ENCODE measurements at places on chromosomes 12 and 14.

DNA sequence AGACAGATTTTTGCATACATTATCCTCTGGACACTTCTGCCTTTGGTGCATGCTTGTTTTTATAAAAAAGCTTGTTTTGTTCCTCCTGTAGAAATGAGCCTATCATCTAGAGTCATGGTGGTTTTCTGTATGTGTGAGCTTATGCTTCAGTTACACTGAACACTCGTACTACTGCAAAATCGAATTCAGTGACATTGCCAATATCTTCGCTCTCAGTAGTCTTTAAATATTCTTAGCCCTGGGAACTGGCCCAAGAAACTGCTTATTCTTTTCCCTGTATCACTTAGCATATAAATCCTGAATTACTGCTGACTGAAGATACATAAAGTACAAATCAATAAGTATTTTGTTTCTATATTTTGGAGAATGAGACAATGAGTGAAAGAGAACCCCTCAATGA is 70.5 kb downstream of the RGS6 start:
- no peak for DNase-seq

DNA sequence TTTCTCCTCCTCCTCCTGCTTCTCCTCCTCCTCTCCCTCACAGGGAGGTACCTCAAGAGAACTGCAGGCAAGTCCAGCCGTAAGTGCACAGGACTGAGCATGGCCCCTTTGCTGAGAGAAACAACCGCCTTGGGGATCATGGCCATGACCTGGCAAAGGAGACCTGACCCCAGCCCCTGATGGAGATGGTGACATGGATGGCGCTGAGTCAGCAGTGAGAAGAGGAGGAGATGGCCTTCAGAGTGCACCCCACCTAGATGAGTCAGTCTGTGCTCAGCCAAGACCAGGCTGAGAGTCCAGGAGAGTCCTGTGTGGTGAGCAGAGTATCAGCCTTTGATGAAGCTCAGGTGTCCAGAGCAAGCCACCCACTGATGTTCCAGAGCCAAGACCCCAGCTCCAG is 36.4 kb downstream of the MEG3 start:
- no peak for DNase-seq

DNA sequence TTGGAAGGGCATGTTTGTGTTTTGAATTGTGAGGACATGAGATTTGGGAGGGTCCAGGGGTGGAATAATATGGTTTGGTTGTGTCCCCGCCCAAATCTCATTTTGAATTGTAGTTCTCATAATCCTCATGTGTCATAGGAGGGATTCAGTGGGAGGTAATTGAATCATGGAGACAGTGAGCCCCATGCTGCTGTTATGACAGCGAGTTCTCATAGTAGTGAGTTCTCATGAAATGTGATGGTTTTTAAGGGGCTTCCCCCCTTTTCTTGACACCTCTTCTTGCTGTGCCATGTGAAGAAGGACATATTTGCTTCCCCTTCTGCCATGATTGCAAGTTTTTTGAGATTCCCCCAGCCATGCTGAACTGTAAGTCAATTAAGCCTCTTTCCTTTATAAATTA is 260.0 kb downstream of the DUSP6 start:
- DNase-seq, result no peak

DNA sequence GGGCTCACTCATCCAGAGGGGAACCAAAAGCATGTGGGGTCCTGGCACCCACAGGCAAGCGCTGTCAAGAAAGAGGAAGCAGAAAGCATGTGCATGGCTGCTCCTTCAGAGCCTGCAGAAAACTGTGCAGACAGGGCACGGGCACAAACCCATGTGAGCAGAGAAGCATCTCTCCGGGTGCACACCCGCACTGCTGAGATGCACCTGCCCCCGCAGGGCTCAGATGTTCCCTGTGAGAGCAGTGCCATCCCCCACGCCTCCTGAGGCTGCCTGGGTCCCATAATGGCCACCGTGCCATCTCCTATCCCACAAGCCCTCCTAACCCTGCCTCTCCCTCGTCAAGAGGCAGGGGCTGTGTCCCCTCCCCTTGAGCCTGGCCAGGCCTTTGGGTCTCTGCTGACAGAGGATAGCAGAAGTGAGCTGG is 32.3 kb upstream of the INF2 start:
- no peak for DNase-seq

- DNase-seq, result no peak
These were observed 35.4 kb downstream of the DLK1 start for GRCh38 chr14:100762089-100762515.

GRCh38 chr14:20413744-20414082 is 412 bp upstream of the TEP1 start:
- no peak for DNase-seq

- peak; percentile 65 for DNase-seq
These were observed 731.9 kb downstream of the NRXN3 start for GRCh38 chr14:78902010-78902623.

- DNase-seq, result no peak
These were observed 3.2 kb upstream of the SPTSSA start for GRCh38 chr14:34465069-34465859.

GRCh38 chr12:125463386-125463785 is 398.2 kb downstream of the AACS start:
- DNase-seq, result no peak

DNA sequence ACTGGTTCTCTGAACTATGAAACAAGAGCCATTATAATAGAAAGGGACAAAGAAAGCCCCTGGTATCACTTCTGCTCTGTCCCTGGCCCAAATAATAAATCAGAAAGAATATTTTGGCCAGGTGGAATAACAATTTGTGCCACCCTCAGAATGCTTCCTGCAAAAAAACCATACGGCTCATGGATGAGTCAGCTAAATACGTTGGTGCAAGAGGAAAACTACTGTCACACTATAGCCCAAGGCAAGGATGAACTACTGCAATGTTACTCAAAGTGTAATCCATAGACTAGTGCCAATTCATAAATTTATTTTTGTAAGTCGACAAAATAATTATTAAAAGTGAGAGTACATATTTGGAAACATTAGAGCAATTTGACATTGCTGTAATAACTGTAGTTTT is 68.2 kb downstream of the ANKS1B start:
- no peak for DNase-seq

DNA sequence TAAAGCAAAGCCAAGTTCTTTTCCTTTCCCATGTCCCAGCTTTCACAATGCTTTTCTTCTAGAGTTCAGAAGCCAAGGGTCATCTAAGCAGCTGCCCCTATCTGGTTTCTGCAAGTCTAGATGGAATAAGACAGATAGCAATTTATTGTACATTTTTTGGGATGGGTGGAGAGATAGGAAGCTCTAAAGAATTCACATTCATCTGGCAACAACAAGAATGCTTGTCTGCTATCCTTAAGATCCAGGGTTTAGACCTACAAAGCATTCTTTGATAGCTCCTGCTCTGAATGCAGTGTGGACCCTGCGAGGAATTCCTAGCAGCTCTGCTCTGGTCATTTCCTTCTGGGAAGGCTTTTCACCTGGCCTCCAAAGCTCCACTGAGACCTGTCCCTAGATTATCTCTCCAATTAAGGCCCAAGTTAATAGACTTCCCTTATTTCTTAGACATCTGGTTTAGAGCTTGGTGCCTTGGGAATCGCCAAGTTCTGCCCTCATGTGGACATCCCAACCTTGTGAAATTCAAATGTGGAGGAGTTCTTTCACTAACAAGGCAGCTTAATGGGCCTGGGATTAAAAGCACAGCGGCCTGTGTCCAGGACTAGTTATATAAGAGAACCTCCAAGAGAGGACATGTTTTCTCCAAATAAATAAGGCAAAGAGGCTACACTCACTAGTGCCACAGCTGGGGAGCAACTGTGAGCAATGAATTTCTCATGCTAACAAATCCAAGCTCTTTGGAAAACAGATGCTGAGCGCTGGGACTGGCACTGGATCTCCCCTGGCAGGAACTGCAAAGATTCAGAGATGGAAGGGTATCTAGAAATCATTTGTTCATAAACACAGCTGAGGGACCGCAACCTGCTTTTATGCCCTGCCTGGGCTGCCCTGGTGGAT is 384.5 kb upstream of the DDHD1 start:
- DNase-seq, result no peak

DNA sequence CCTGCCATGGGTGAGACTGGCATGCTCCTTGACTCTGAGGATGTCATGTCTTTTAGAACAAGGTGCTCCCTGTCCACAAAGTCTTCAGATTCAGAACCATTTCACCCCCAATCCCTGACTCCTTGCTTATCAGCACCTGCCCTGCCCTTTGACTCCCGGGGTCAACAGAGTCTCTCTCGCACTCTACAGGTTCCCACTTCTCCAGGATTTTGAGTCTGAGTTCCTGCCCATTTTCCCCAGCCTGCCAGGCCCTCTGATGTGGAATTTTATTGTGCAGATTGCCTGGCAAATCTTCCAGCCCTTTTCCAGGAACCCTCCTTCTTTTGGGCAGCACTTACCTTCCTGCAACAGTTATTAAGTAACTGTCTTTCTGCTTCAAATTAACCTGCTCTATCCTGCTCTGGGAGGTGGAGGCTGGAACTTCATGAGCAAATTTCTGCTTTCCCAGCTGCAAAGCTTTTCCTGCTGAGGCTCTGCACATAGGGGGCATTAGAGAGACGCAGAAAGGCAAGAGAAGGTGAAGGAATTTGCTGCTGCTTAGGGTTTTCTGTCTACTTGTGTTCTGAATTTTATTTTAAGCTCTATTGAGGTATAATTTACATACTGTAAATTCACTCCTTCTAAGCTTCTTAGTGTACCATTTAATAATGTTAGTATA is 259.1 kb downstream of the PCNX1 start:
- DNase-seq, result peak; percentile 56

DNA sequence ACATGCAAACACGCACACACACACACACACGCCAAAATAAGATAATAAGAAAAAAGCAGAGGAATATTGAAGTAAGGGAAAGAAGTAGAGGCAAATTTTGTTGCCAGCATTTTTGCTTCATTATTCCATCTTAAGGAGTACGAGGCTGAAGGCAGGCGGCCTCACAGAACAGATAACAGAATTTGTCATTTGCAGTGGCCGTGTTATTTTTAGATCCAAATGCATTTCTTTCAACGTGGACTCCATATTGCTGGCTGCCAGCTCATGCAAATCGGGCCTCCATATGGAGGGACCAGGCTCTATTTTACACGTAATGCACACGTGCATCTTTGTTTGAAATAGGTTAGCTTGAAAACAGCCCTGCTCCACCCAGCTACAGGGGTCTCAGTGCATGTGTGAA is 172.9 kb downstream of the RBM19 start:
- no peak for DNase-seq

- no peak for DNase-seq
These were observed 7.4 kb upstream of the TUBA1B start for GRCh38 chr12:49138587-49138986.

- DNase-seq, result no peak
These were observed 16.2 kb upstream of the IGF1 start for GRCh38 chr12:102496591-102496990.

DNA sequence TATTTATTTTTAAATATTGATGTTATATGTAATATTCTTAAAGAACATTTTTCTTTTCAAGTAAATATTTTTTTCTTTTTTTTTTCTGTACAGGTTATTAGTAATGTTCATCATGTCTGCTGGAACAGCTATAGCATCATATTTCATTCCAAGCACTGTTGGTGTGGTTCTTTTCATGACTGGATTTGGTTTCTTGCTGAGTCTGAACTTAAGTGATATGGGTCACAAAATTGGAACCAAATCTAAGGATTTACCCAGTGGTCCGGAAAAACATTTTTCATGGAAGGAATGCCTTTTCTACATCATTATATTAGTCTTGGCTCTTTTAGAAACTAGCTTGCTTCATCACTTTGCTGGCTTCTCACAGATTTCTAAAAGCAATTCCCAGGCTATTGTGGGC is 23.2 kb downstream of the PCNX4 start:
- no peak for DNase-seq

DNA sequence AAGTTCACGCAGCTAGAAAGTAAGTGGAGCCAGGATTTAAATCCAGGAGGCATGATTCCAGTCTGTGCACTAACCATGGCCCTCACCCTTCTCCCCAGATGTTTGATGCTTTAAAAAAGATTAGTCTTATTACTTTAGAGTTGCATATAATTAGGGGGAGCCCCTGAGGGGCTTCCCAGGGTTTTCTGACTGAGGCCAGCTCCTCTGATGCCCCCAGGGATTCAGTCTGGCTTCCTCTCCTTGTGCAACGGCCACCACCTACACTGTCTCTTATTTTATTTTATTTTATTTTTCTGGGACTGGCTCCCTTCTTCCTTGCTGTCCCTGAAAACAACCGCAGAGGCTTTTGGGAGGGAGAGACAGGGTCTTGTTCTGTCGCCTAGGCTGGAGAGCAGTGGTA is 22.6 kb downstream of the CLSTN3 start:
- no peak for DNase-seq

DNA sequence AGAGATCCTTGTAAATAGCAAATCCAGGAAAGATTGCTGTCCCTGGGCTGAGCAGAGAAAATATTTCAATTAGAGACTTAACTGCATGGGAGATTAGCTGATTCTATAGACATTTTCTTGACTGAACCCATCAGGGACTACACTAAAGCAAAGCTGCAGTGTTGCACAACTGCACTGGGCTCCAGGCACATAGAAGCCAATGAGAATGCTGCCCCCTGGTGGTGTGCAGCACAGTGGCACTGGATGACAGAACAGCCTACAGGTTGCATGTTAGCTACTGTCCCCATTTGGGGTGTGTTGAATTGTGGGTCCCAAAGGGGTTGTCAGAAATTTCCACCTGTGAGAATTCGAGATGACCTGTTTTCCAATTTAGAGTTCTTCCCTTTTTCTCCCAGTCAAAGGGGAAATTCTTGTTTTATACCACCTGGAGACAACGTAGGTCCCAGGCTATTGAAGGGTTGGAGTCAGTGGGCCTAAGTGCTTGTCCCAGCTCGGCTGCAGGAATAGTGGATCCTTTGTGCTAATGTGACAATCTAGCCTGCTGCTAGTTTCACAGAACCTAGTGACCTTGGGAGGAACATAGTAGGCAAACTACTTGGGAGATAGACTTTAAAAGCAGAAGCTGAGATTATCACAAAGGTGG is 114.7 kb downstream of the SLC8A3 start:
- peak; percentile 83 for DNase-seq

- DNase-seq, result no peak
These were observed 52.0 kb downstream of the HELB start for GRCh38 chr12:66354291-66354690.

DNA sequence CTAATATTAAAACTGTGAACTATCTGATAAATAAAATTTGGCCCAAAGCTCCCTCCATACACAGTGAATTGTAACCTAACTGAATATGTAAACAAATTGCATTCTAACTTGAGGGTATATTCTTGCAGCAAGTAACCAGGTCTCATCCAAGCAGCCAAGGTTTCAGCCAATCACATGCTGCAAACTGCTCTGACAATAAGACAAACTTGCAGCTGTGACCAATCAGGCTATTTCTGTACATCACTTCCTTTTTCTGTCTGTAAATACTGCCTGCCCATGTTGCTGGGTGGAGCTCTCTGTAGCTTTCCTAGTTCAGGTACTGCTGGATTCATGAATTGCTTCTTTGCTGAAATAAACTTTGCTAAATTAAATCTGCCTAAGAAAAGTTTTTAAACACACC is 499.0 kb downstream of the GALC start:
- no peak for DNase-seq

- no peak for DNase-seq
These were observed 41.5 kb upstream of the NPAS3 start for GRCh38 chr14:32896979-32897697.

DNA sequence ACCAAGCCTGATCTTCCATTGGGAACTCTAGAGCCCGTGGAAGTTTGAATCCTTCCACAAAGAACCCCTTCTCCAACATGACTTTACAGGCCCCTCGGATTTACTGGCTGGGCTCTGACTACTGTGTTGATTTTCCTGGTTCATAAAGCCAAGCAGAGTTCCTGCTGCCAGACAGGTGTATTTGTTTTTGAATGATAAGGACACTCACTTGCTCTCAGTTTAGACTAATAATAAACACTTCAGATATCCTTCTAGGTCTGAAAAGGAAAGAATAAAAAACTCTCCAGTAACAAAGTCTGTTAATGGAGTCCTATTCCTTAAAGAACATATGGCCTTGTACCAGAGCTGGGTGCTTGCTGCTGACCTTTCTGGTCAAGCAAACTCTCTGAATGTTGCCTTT is 31.0 kb downstream of the SIX1 start:
- no peak for DNase-seq
